ENCODE measurements at places on chromosomes 11 and 22.

DNA sequence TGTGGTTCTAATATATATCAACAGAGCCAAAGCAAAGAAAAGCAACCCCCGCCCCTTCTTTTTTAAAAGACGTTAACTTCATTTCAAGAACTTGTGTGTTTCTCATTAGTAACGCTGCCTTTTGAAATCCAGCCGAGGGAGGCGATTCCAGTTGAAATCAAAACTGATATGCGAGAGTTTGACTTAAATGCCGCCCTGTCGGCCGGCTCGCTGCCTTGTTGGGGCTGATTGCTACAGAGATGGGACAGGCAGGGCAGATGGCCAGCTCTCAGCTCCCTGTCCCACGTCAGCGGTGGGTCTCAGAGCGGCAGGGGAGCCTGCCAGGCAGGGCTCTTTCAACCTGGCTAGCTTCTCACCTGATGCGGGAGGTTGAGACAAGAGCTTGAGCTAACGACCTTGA, 51.9 kb upstream of the ALX4 start:
- H3K4me1 ChIP-seq, result no peaks in the 10 kb centered on the region
- DNase-seq, result no peak
- no peak overlapping the region for H3K4me3 ChIP-seq

DNA sequence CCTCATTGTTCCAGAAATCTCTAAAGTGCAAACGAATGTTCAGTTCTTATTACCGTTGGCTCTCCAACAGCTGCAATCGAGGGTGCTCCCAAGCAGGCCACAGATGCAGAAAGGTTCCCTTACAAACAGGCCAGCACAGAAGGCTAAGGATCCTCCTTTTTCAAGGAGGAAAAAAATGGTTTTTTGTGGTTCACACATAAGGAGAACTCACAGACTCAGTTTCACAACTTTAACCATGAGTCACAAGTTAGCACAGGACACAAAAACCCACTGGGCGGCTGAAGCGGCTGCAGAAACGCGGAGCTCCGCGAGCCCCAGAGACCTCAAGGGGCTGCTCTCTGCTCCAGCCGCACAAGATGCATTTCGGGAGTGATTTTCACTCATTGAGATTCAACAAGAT, 98.2 kb upstream of the PRR5 start:
- no peaks in the 10 kb centered on the region for H3K36me3 ChIP-seq
- no peak overlapping the region for H3K4me3 ChIP-seq
- DNase-seq, result no peak
- H3K27ac ChIP-seq, result no peak overlapping the region

GRCh38 chr11:69656536-69657455, 15.8 kb downstream of the CCND1 start:
- no peaks in the 10 kb centered on the region for H3K36me3 ChIP-seq
- no peak overlapping the region for H3K4me3 ChIP-seq
- no peaks in the 10 kb centered on the region for H3K27me3 ChIP-seq
- H3K27ac ChIP-seq, result peak overlapping the region; percentile 67
- no peak for DNase-seq

DNA sequence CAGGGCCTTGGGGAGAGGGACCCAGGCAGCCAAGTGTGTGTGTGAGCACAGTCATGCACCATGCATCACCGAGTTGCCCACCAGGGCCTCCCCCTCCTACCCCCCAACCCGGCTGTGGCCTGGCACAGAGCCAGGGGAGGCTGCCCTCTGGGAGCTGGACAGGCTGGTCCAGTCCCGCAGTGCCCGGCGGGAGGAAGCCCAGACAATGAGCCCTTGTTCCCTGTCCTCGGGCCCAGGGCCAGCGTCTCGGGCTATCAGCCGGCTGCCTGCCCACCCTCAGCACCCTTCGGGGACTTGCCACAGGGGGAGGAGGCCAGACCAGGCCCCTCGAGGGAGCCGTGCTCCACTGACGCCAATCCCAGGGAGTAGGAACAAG, 4.5 kb downstream of the LRRC75B start:
- no peaks in the 10 kb centered on the region for H3K36me3 ChIP-seq
- no peak overlapping the region for H3K4me3 ChIP-seq
- H3K27me3 ChIP-seq, result peaks cover 1% of the 10 kb centered on the region

DNA sequence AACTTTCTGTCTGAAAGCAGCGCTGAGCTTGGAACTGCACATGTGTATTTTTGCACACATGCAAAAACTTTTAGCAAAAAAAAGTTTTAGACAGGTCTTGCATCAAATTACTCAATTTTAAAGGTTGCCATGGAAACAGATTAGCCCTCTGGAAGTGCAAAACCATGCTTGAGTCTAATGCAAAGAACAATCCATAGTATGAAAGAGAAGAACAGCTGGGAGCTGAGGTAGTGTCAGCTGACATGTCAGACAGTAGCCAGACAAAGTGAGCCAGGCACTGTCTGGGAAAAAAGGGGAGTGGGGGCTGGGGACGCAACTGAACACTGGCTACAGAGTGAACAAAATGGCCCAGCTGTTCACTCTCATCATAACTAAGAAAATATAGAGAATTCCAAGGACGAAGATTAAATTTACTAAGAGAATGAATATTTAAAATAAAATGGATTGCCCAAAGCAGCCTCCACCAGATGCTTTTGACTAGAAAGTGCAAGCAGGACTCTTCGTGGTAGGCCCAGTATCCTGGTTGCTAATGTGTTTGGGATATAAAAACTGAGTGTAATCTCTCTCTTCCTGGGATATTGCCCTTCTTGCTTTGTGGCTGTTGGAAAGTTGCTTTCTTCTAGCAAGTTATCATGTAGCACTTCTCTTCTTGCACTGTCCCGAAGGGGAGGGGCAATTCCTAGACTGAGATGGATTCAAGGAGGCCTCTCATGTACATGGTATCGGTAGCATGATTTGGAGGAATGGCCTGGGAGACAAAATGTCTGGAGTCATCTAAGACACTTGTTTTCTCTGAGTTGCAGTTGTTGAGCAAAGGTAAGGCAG, 434.1 kb upstream of the FAT3 start:
- H3K27ac ChIP-seq, result no peak overlapping the region
- H3K4me1 ChIP-seq, result no peaks in the 10 kb centered on the region
- no peak overlapping the region for H3K4me3 ChIP-seq
- H3K27me3 ChIP-seq, result no peaks in the 10 kb centered on the region
- H3K36me3 ChIP-seq, result no peaks in the 10 kb centered on the region

DNA sequence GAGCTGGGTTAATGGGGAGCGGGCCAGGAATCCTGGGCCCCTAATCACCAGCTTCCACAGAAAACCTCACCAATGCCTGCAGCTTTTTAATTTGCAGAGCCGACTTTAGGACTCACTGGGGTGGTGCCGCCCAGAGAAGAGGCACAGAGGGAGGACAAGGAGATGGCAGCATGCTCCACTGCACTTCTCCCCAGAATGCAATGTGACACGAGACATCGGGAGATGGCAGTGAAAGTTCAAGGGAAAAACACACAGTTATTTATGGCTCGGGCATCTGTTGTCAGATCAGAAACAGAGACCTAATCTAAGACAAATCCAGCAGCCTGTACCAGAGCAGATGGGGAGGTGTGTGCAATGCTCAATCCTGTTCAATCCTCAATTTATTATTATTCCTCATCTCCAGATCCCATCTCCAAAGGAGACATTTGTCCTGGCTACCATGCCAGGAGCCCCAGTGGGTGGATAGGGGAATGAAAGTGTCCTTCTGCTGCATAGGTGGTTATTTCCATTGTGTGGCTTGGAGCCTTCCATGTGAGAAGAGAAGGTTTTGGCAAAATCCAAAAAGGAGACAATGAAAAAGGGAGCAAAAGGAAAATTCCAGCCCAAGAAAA, 250.0 kb downstream of the NXPE2 start:
- no peak for DNase-seq
- no peak overlapping the region for H3K27ac ChIP-seq
- H3K36me3 ChIP-seq, result no peaks in the 10 kb centered on the region
- no peak overlapping the region for H3K4me3 ChIP-seq

DNA sequence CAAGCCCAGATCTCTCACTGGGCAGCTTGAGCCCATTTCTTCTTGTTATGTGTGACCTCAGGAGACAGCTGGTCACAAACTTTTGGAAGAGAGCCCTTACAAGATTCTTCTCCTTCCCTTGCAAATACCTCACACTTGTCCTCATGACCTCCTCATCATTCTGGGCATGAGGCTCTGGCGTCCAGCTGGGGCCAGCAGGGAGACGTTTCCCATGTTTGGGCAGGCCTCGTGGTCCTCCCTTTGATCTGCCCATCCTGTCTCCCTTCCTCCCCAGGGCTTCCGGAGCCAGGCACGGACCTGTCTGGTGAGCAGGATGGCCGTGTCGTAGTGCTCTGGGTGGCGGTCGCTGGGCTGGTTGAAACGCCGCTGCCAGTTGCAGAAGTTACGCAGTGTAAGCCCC, 9.7 kb downstream of the ADAMTS8 start:
- no peak for DNase-seq
- no peaks in the 10 kb centered on the region for H3K36me3 ChIP-seq
- no peak overlapping the region for H3K27ac ChIP-seq

DNA sequence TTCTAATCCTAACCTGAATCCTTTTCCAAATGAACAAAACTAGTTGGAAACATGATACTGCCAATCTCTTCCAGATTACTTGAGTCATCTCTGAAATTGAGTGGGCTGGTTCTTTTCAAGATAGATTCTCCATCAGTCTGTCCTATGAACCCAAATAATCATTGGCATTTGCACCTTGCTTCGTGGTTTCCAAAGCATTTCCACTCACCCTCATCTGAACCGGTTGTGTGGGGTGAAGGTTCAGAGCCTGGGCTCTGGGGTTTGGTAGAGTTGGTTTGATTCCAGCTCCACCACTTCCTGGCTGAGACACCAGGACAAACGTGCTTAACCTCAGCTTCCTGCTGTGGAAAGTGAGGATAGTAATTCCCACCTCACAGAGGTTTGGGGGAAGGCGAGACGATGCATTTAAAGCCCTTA, 206.4 kb upstream of the E2F8 start:
- H3K27me3 ChIP-seq, result peaks cover 19% of the 10 kb centered on the region
- no peak overlapping the region for H3K27ac ChIP-seq
- H3K4me1 ChIP-seq, result no peaks in the 10 kb centered on the region
- H3K4me3 ChIP-seq, result no peak overlapping the region
- DNase-seq, result no peak

DNA sequence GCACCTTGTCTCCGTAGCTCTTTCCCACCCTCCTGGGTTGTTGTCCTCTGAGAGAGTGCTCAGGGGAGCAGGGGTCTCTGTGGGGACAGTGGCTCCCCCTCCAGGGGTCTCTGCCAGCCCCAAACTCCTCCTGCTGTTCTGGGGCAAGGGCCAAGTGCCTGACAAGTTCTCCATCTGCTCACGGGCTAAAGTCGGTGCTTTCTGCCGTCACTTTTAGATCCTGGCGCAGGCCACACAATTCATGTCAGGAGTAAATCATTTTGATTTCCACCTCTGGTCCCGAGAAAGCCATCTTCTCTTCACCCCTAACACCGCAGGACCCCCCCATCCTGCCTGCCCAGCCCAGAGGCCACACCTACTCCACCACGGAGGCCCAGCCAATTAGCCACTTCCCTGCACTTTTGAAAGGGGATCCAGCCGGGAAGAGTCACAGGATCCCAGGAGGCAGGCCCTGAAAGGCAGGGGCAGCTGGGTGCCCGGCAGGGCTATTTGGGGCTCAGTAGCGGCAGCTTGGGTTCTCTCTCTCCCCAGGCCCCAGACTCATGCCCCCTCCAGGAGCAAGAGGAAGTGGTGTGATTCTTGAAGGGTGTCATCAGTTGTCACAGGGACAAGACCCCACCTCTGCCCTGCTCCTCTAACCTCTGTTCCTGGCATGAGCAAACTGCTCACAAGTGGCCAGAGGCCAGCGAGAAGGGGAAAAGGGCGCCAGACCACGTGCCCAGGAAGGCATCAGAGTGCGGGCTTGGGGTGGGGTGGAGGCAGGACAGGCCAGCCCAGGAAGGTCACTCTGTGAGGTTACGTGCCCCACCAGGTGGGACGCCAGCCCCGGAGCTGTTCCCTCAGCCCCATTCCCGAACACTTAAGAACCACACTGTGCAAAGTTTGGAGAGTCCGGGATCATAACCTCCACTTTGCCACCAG, 1.3 kb downstream of the MACROD1 start:
- H3K4me1 ChIP-seq, result peaks cover 16% of the 10 kb centered on the region
- no peak for DNase-seq

DNA sequence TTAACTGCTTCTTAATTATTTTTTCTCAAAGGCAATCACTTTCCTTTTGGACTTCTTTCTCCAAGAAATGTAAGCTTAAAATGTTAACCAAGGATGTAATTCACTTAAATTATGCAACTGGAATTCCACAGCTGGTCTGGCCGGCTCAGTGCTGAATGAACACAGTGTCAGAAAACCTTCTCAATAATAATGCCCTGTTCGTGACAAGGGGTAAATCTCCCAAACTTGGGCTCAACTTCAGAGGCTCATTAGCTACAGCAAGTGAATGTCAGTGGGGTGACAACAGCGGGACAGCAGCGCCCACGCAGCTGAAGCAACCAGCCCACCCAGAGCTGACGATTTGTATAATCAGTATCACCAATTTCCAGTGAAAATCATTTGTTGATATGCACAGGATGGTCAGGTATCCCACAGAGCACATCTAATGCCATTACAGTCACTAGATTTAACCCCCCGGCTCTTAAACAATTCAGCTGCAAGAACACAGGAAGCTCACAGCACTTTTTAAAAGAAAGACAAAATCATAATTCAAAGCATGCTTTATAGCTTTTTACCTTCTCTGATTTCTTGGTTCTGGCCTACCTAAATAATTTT, 704.8 kb downstream of the DLG2 start:
- no peak overlapping the region for H3K27ac ChIP-seq
- DNase-seq, result no peak
- H3K4me3 ChIP-seq, result no peak overlapping the region
- no peaks in the 10 kb centered on the region for H3K27me3 ChIP-seq
- H3K4me1 ChIP-seq, result no peaks in the 10 kb centered on the region

GRCh38 chr11:128238521-128239265, 348.7 kb downstream of the ETS1 start:
- peaks cover 8% of the 10 kb centered on the region for H3K4me1 ChIP-seq
- H3K27ac ChIP-seq, result peak overlapping the region; percentile 78
- H3K4me3 ChIP-seq, result peak overlapping the region; percentile 57
- no peaks in the 10 kb centered on the region for H3K27me3 ChIP-seq

DNA sequence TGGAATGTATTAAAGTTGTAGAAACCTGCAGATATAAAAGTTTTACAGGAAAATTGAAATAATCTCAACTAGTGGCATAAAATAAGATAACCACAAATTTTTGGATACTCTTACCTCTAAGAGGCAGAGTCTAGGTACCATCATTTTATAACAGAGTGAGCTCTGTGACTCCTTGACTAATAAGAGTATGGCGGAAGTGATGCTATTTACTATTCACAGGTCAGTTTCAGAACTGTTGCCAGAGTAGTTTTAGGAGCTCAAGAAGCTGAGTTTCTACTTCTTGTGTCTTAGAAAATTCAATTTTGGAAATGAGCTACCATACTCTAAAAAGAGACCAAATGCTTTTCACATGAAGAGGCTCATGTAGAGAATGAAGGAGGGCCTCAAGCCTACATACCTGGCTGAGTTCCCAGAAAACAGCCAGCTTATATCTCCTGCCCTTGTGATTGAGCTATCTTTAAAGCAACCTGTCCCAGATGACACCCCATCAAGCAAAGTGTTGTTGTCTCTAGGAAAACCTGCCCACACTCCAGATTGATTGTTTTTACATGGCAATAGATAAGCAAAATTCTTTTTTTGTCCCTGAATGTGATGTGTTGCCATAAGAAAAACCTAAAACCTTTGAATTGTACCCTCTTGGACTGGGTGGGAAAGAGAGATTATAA, 712.8 kb upstream of the CNTN5 start:
- no peaks in the 10 kb centered on the region for H3K4me1 ChIP-seq
- no peak for DNase-seq
- H3K4me3 ChIP-seq, result no peak overlapping the region
- no peak overlapping the region for H3K27ac ChIP-seq
- no peaks in the 10 kb centered on the region for H3K27me3 ChIP-seq

GRCh38 chr22:44805711-44806110, 53.3 kb downstream of the ARHGAP8 start:
- H3K27ac ChIP-seq, result no peak overlapping the region
- DNase-seq, result no peak
- no peaks in the 10 kb centered on the region for H3K27me3 ChIP-seq
- H3K36me3 ChIP-seq, result no peaks in the 10 kb centered on the region
- H3K4me1 ChIP-seq, result peaks cover 27% of the 10 kb centered on the region

Measured in naive thymus-derived CD8-positive, alpha-beta T cell (primary cell).